ENCODE measurements at places on chromosomes 2 and 18. TPM values are rescaled to one million over a fixed set of nuclear protein-coding genes. Genes with fewer than 3 reads are reported as not detected.

DNA sequence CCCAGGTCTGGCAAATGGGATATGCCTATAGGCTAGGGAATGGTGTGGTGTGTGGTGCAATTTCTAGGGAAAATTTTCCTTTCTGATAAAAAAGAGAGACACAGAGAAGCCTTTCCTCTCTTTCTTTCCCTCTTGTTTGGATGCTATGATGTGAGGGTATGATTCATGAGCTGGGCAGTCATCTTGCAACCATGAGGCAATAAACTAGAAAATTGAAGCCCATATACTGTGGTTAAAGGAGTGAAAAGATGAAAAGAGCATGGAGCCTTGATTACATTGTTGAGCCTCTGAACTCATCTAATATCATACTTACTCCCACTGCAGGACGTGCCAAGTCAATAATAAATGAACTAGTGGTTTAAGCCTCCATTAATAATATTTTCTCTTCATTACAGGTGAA is 215.6 kb downstream of the HAUS1 start:
- H3K36me3 ChIP-seq = no peaks in the 10 kb centered on the region
- no peak for DNase-seq
- H3K4me3 ChIP-seq = no peak overlapping the region
- H3K27me3 ChIP-seq = peaks cover 5% of the 10 kb centered on the region
- H3K4me1 ChIP-seq = peaks cover 10% of the 10 kb centered on the region

The ARHGEF4 gene
- 6.5 TPM for total RNA-seq

DNA sequence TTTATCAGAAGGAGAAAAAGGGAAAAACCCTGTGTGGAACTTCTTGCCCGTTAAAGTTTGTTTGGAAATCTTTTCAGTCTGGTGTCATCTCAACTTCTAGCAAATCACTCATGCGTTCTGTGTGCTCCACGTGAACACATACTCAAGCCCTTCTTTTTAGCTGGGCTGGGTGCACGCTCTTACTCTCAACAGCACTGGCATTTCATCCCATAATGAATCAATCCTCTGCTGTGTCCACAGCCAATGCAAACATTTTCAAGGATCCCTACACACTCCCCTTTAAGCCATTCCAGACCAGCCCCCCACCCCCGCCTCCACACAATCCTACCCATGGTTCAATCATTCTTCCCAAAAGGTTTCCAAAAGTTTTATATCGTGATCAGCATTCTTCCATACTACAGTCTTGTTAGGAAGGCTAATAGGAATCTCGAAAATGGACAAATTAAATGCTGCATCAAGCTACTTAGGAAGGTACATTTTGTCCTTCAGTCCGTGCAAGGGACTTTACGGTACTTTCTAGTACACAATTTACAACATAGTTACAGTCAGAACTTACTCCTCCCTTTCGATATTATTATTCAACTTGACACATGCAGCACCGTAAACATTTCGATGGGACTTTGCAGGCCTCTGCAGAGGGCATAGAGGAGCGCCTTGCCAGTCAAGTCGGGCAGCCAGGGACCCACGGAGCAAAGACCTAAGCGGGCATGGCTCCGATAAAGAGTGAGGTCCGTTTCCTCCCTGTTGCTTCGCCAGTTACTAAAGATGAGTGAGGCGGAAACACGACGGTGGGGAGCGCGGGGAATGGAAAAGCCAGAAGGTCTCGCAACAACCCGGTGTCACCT is 1.4 kb downstream of the PTGR3 start:
- peaks cover 42% of the 10 kb centered on the region for H3K4me1 ChIP-seq
- no peaks in the 10 kb centered on the region for H3K36me3 ChIP-seq
- H3K4me3 ChIP-seq = peak overlapping the region; percentile 85

DNA sequence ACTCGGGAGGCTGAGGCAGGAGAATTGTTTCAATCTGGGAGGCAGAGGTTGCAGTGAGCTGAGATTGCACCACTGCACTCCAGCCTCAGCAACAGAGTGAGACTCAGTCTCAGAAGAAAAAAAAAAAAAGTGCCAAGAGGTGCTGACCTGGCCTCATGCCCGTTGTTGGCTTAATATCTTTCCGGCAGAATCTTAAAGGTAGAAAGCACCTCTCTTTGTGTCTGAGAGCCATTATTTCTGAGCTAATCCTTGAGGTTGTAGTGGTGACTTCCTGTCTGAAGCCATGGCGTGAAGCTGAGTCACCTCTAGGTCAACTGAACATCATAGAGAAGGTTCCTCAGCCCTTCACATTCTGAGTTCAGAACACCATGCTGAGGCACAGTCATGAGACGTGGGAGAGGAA is 60.4 kb downstream of the WDSUB1 start:
- H3K27me3 ChIP-seq = no peaks in the 10 kb centered on the region

The ASB18 gene
- total RNA-seq = not detected

GRCh38 chr2:7795778-7796563 is 878.8 kb downstream of the RNF144A start:
- H3K36me3 ChIP-seq = no peaks in the 10 kb centered on the region
- no peak overlapping the region for H3K27ac ChIP-seq
- no peak overlapping the region for H3K4me3 ChIP-seq
- no peak for DNase-seq
- peaks cover 2% of the 10 kb centered on the region for H3K27me3 ChIP-seq
- H3K4me1 ChIP-seq = no peaks in the 10 kb centered on the region

GRCh38 chr2:7973801-7974480 is 707.9 kb upstream of the ID2 start:
- DNase-seq = no peak
- no peak overlapping the region for H3K4me3 ChIP-seq
- H3K4me1 ChIP-seq = peaks cover 6% of the 10 kb centered on the region
- H3K27me3 ChIP-seq = peaks cover 27% of the 10 kb centered on the region
- no peaks in the 10 kb centered on the region for H3K36me3 ChIP-seq

The SP5 gene
- total RNA-seq = 0.60 TPM

DNA sequence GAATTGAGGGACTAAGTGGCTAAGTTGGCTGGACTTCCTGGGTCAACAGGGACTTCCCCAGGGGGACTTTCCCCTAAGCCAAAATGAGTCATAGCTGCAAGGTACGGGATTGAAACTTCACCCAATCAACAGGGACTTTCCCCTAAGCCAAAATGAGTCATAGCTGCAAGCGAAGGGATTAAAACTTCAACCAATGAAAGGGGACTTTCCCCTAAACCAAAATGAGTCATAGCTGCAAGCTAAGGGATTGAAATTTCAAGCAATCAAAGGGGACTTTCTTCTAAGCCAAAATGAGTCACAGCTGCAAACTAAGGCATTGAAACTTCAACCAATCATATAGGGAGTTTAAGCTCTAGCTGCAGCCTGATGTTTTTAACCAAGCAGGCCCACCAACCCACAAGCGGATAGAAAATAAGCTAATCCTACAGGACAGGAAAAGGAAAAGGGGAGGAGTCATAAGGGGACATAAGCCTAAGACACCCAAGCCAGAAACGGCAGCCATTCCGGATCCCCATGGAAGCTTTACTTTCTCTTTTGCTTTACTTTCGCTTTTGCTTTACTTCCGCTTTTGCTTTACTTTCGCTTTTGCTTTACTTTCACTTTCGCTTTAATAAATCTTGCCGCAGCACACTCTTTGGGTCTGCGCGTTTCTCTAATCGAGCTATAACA is 1375.4 kb upstream of the CELF4 start:
- H3K27me3 ChIP-seq = no peaks in the 10 kb centered on the region
- H3K27ac ChIP-seq = no peak overlapping the region

GRCh38 chr2:17573804-17574175 is 33.3 kb downstream of the VSNL1 start:
- H3K4me1 ChIP-seq = peaks cover 6% of the 10 kb centered on the region
- H3K4me3 ChIP-seq = no peak overlapping the region
- H3K36me3 ChIP-seq = no peaks in the 10 kb centered on the region
- H3K27me3 ChIP-seq = peaks cover 4% of the 10 kb centered on the region
- DNase-seq = no peak

The PNO1 gene
- total RNA-seq = 16.2 TPM

DNA sequence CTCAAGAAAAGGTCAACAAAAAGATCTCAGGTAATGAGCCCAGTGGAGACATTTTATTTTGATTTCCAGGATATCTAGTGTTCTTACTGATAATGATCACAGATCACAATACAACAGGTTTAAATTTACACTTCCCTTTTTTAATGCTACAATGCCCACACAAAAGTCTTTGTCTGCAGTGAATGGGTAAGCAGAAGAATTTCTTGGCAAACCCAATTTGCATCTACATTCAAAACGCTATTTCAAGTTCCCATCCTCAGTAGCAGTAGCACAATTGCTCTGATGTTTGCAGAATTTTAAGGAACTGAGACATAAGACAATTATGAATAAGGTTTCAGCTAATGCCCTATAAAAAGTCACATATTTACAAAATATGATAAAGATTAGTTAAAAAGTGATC is 929.4 kb upstream of the PIK3C3 start:
- H3K27me3 ChIP-seq = no peaks in the 10 kb centered on the region
- no peak overlapping the region for H3K4me3 ChIP-seq
- no peak overlapping the region for H3K27ac ChIP-seq
- no peak for DNase-seq

Data from progenitor cell of endocrine pancreas (in vitro differentiated cells).